ENCODE measurements at places on chromosomes 5 and 9.

DNA sequence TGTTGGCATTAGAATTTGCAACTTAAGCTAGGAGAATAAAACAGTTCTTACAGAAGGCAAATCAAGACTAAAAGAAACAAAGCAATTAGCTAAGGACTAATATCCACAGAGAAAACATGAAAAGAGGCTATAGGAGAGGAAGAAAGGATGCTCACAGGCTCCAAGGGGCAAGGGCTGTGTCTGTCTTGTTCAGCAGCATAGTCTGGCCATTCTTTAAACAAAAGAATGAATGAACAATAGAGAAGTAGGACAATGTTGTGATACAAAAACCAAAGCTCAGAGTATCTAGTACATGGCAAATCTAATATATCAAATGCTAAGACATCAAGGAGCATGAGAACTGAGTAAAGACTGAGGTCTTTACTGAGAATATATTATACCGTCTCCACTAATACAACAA is 39.5 kb downstream of the PLPP1 start:
- no peak for ATAC-seq

DNA sequence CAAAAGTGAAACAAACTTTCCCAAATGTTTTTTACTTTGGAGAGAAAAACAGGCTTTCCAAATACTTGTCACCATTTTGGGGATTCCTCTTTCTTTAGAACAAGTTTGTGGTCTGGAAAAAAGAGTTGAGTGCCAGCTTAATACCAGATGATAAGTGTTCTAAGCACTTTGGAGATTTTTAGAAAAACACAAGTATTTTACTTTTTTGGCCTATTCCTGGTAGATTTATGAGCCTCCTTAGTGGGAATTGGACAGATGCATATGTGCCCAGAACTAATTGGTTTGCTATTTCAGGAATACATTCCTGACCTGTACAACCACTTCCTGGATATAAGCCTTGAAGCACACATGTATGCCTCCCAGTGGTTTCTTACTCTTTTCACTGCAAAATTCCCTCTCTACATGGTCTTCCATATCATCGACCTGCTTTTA is 40.5 kb downstream of the GPR21 start:
- ATAC-seq: peak; percentile 71

GRCh38 chr9:100370064-100370723 is 17.5 kb upstream of the TEX10 start:
- ATAC-seq: no peak

GRCh38 chr5:66145737-66146136 is 1.6 kb downstream of the SREK1 start:
- no peak for ATAC-seq

DNA sequence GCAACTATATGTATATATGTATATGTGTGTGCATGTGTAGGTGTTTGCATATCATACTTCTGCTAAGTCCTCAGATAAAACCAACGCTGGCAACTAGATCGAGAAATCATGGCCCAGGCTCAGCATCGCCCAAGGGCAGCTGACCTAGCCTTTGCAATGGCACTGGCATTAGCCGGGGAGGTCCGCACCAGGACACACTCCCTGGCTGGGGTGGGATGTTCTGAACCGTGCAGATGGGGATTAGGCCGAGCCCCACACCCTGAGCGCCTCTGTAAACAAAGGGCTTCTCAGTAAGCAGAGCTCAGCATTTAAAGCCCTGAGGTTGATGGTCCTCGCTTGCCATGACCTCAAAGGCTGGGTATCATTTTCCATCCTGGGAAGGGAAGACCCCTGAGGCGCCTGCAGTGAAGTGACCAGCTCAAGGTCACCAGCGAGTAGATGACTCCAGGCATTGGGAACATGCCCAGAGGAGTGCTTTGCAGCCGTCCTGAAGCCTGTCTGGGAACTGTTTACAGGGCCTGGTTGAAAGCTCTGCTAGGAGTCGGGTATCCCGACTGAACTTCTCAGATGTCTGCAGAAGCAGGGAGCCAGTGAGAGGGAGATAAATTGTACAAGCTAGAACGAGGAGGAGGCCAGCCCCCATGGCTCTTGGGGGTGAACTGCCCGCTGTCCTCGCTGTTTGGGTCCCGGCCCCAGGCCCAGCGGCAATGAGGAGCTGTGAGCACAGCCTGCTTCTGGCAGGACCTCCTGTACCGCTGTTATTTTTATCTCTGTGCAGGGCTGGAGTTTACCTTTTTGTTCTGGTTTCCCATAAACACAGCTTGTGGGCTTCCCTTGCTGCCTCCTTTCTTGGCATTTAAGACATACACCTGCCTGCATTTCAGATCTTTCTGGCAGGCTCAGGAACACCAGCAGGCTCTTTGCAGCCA is 18.4 kb downstream of the GADD45G start:
- ATAC-seq: no peak

- no peak for ATAC-seq
Measured at GRCh38 chr5:122996091-122996490, 40.4 kb downstream of the PPIC start.

DNA sequence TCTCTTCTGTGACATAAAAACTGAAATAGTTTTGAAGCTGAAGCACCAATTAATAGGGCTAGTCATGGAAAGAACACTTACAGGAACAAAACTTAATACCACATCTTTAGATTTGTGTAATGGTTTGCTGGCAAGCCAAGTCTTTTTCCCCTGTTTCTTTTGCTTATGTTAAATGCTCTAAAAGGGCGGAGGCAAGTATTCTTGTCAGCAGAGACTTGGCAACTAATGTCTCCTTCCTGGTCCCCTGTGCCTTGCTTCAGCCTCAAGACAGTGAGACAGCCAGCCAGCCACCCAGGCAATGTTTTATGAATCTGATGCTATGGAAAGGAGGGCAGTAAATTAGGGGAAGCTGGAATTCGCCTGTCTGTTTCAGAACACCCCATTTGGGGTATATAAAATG is 45.7 kb downstream of the PRRC1 start:
- no peak for ATAC-seq

Data from SK-N-SH treated with all-trans-retinoic acid at 6 μM for 48 hours (cell line).